ENCODE measurements at places on chromosomes 16 and 17. TPM values are rescaled to one million over a fixed set of nuclear protein-coding genes. Genes with fewer than 3 reads are reported as not detected.

The CXCL16 gene
- polyA plus RNA-seq = 5.1 TPM

The ACAP1 gene
- 11.3 TPM for polyA plus RNA-seq

DNA sequence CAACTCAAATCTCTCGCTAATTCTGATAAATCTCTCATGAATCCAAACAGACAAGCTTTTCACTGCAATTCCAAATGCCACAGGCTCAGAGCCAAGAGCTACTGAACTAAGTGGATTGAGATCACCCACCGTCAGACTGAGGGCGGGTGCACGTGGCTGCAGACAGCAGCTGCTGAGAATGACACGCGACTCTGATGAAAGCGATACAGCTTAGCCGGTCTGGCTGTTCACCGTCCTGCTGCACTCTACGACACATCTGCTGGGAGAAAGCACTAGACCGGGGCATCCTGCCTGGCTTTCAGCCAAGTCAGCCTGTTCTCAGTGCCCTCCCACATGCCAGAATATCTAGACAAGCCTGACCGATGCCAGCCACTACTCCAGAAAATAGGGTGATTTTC lies 42.6 kb downstream of the KLHDC4 start:
- peak; percentile 13 for DNase-seq

DNA sequence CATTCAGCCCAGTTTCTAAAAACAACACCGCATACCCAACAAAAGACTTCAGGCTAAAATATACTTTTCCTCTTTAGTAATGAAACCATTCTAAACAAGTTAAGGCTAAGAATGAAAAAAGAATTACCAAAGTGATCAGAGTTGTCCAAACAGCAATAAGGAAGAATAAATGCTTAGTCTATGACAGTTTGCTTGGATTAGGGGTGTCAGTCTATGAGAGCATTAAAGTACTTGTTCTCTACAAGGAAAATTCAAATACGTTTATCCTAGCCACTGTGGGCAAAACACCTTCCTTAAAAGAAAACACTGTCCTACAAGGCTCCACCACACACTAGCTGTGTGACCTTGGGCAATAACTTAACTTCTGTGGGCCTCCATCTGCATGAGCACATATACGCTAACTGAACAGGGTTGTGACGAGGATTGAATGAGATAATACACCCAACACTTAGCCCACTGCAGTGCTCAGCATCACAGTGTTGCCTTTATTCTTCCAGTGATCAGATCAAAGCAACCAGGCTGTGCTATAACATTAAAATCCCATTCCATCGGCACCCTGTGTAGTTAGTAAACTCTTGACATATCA lies 53.6 kb downstream of the TEX2 start:
- no peak for DNase-seq

DNA sequence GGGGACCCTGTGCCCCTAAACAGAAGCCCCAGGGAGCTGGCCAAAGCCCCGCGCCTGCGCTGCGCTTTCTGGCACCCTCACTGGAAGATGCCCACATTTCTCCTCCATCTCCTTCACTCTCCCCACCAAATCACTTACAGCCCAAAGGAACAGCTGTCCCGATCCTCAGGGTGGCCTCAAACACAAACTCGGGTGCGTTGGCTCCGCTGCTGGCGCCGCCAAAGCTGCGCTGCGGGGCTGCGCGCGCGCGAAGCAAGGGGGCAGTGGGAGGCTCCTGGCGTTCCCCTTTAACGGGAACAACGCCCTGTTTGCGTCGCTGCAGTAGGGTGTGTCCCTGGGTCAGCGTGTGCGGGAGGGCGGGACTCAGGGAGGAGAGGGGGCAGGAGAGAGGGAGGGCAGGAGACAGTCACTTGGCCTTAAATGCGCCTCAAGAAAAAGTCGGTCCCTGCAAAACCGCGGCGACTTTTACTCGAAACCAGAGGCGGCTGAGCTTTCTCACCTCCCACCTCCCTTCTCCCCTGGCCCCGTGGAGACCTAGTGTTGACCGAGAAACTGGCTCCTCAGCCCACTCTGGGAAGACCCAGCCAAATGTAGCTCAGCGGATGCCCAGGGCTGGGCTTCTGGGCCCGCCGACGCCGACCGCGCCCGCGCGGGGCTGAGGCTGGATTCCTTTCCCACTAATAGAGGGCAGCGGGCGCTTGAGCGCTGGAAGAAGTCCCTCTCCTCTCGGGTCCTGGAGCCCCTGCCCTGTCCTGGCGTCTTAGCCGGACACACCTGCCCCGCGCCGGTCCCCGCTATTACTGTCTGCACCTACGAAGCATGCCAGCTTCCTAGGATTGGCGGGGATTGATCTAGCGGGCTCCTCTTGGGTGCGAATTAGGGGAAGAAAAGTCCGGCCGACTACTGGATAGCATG lies 2.6 kb downstream of the PMP22 start:
- peak; percentile 86 for DNase-seq

DNA sequence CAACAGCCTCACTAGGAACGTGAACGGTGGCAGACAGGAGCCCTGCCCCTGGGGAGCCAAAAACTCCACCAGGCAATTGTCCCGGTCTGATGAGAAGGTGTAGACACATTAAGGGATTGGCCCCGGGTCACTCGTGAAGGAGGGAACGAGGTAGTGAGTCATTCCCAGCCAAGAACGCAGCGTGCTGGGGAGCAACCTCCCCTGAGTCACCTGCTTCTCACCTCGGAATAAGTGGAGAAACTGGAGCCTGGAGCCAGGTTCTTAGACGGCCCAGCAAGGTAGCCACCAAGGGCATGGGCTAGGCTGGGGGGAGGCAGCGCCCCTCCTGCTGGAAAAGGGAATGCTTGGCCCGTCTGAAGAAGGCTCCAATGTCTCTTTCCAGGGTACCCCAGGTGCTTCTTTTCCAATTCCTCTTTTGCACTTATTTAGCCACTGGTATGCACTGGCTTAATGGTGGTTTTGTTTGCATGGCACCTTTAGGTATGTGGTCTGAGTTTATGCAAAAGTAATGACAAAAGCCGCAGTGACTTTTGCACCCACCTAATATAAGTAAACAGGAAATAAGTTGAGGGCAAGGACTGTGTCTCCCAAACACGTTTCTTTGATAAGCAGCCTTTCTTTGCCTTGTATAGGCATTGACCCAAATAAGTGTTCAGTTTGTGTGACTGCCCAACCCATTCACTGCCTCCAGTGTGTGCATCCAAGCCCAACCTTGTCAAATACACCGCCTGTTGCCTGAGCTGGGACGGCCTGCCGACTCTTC lies 1.8 kb upstream of the HELZ start:
- no peak for DNase-seq

DNA sequence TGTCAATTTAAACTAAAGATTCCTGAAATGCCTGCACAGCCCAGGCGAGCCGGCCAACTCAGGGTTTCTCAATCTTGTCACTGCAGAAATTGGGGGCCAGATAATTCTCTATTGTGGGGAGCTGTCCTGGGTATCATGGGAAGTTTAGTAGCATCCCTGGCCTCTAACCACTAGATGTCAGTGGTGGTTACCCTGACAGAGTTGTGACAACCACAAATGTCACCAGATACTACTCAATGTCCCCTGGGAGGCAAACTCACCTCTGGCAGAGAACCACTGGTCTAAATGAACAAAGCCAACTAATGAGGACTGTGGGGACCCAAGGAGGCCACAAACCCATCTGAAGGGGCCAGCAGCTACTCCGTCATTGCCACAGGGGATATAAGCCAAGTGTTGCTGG lies 90.9 kb downstream of the MYH11 start:
- DNase-seq = no peak
